ENCODE measurements at places on chromosomes 1 and 21.

DNA sequence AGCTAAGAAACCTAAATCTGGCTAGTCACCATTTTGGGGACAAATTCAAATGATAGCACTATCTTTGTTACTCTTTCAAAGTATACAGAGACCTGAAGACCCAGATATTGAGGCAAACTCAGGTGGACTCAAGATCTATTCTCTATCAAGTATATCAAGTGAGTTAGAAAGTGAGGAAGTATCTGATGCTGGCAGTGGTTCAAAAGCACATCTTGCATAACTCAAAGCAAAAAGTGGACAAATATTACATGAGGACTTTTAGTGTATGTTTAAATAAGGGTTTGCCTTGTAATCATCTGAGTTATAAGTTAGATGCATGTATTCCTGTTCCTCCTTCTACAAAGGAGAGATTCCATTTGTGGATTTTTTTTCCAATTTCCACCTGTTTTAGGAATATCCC lies 338.4 kb downstream of the DISC1 start:
- DNase-seq = no peak

DNA sequence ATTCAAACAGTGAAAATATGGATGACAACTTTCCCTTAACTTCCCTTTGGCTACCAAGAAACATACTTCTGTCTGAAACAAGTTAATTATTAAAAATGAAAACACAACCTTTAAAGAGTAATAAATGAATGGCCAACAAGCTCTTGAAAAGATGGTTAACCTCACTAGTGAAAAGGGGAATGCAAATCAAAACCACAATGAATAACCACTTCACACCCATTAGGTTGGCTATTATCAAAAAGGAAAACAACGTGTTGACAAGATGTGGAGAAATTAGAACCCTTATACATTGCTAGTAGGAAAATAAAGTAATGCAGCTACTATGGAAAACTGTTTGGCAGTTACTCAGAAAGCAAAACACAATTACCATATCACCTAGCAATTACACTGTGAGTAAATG lies 14.1 kb downstream of the COP1 start:
- DNase-seq = no peak

- no peak for DNase-seq
Observed at GRCh38 chr1:151711044-151711800, 5.4 kb downstream of the CELF3 start.

GRCh38 chr1:56877973-56878372 lies 23.4 kb downstream of the C8A start:
- no peak for DNase-seq

DNA sequence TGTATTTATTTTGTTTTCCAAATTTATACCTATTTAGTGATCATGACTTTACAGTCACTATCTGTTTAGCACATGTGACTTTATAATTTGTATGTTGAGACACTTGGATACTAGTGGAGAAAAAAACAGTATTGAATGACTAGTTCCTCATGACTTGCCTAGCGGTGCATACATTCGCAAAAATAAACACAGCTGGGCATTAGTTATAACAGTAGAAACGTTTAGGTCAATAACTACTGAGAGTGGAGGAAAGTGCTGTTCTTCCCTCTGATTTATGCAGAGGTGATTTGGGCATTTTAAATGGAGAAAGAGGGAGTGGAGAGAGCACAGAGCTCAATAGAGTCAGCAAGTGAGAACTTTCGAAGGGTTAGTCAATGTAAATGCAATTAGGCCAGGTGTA lies 1679.0 kb upstream of the B3GALT2 start:
- DNase-seq = no peak

DNA sequence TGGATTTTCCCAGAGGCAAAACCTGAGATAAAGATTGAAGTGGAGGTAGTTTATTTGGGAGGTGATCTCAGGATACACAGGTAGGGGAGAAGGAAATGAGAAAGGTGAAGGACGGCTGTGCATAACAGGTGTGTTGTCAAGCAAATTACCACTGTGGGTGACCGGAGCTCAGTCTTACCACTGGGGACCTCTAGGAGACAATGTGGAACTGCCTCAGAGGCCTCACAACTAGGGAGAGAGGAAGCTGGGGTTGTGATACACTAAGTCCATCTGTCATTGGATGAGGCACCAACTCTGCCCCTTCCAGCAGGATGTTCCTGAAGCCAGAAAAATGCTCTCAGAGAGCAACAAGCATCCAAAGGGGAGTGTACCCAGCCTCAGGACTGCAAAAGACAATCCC lies 32.6 kb downstream of the GRIK3 start:
- no peak for DNase-seq

DNA sequence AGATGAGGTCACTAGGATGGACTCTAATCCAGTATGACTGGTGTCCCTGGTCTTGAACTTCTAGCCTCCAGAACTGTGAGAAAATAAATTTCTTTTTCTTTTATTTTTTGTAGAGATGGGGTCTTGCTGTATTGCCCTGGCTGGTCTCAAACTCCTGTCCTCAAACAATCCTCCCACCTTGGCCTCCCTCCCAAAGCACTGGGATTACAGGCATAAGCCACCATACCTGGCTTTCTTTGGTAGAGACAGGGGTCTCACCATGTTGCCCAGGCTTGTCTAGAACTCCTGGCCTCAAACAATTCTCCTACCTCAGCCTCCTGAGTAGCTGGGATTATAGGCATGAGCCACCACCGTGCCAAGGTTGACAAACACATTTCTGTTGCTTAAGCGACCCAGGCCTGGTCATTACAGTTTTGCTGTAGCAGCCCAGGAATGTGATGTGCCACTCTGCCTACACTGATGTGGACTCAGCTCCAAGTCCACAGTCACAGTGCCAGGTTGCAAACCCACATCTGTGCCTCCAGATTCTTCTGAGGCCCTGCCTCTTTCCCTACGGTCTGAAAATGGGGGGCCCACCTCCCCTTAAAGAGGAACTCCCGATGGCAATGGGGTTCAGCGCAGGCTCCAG lies 15.9 kb downstream of the PYCR2 start:
- DNase-seq = no peak

Measured in stimulated activated naive CD8-positive, alpha-beta T cell treated with anti-CD3 and anti-CD28 coated beads, Interleukin-15, Interleukin-2, amounts not matched to agents 100 U/mL and 50 U/mL, for 24 hours (primary cell).